Ovary (tissue), 10 donors: ENCODE measurements at places on chromosomes 12 and 14. TPM values are rescaled to one million over a fixed set of nuclear protein-coding genes. Genes with fewer than 3 reads are reported as not detected.

DPF3 gene
- 8.0 TPM for total RNA-seq

- no peak overlapping the region for H3K27ac ChIP-seq
- no peaks in the 10 kb centered on the region for H3K36me3 ChIP-seq
- H3K27me3 ChIP-seq, result no peaks in the 10 kb centered on the region
- no peak for DNase-seq
- peaks cover 3% of the 10 kb centered on the region for H3K4me1 ChIP-seq
Observed at GRCh38 chr12:51368640-51369517, 22.3 kb downstream of the GALNT6 start.

- H3K27me3 ChIP-seq, result no peaks in the 10 kb centered on the region
- no peak overlapping the region for H3K4me3 ChIP-seq
- H3K27ac ChIP-seq, result no peak overlapping the region
- peaks cover 1% of the 10 kb centered on the region for H3K4me1 ChIP-seq
- H3K36me3 ChIP-seq, result no peaks in the 10 kb centered on the region
Observed at GRCh38 chr12:32178341-32179010, 71.8 kb downstream of the BICD1 start.

DNA sequence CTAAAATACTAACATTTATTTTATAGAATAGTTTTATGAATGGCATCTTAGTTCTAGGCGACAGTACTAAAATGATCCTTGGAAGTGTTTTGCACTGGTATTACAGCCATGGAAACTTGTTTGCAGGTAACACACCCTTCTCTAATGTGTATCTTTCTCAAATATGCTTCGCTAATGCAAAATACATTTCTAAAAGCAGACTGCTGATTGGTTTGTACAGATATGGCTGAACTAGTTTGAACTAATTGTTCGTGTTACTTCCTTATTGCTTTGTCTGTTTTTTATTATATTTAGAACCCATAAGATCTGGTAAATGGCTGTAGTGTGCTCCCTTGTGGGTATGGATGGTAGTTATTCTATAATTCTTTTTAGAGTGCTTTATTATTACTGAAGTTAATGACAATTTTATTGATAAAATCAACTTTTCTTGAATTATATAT lies 53.0 kb downstream of the ATF7IP start:
- peaks cover 1% of the 10 kb centered on the region for H3K4me1 ChIP-seq
- H3K36me3 ChIP-seq, result no peaks in the 10 kb centered on the region
- no peaks in the 10 kb centered on the region for H3K27me3 ChIP-seq
- H3K4me3 ChIP-seq, result no peak overlapping the region

- H3K27me3 ChIP-seq, result no peaks in the 10 kb centered on the region
- H3K4me3 ChIP-seq, result no peak overlapping the region
- H3K27ac ChIP-seq, result no peak overlapping the region
- no peak for DNase-seq
- no peaks in the 10 kb centered on the region for H3K4me1 ChIP-seq
Observed at GRCh38 chr12:80374615-80375014, 69.4 kb upstream of the PTPRQ start.

DNA sequence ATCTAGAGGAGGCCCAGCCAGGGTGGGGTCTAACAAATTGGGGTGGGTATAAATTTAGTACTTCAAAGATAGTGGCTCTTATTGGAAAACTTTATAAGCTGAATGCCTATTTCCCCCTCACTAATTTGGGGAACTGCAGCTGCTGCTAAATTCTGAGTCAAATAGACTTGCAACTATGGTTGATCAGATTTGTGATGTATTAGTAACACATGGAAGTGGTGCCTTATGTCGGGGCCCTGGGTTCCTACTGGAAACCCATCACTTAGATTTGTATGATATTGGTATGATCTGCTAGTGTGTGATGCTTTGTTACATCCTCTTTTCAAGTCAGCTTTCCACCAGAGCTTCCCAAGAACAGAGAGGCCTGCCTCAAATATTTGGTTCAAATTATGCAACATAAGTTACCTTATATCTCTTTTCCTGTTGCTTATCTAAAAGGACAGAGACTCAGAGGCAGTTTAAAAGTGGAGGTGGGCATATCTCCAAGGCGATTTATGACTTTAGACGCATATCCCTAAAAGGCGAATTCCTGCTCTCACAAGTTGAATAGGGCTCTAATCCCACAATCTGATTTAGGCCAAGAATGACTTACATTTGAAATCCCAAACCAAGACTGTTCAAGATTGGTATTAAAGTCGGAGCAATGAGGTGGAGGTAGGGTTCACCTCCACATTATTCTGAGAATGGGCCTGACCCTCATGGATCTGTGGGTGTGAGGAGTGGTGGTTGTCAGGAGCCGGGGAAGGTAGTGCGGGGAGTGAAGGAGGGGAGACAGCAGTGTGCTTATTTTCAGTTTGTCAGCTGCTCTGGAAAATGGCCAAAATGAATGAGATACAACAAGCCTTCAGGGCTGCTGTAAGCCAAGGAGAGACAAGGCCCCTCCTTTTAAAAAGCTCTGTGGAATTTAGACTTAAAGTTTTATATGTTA lies 425.8 kb downstream of the RAD51B start:
- no peaks in the 10 kb centered on the region for H3K36me3 ChIP-seq
- DNase-seq, result peak; percentile 57
- H3K4me3 ChIP-seq, result no peak overlapping the region
- H3K4me1 ChIP-seq, result peaks cover 31% of the 10 kb centered on the region

GNS gene
- total RNA-seq, result 81.2 TPM

- DNase-seq, result no peak
- H3K4me1 ChIP-seq, result no peaks in the 10 kb centered on the region
- H3K27me3 ChIP-seq, result no peaks in the 10 kb centered on the region
- no peak overlapping the region for H3K27ac ChIP-seq
- H3K36me3 ChIP-seq, result no peaks in the 10 kb centered on the region
Observed at GRCh38 chr14:92897922-92898565, 24.9 kb upstream of the CHGA start.

DNA sequence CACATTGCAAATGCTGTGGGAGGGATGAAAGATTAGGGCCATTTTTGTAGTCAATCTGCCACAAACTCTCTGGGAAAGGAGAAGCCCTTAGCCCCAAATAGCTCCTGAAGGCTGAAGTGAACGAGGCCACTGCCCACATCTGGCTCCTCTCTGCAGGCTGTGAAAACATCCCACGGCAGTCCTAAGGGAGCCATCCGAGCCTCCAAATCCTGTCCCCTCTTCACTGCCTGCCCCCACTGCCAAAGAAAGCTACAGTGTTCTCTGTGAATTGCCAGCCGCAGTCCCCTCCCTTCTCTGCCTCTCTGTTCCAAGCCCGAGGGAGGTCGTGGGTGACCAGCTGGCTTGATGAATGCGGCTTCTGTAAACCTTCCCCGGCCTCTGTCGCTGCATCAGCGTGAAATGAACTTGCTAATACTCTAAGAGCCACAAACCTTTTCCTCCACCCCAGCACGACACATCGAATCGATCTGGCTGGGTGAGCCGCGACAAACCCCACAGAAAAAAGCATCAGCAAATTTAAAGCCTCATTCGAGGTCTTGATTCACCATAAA lies 180.7 kb upstream of the NRXN3 start:
- no peak overlapping the region for H3K27ac ChIP-seq
- no peaks in the 10 kb centered on the region for H3K4me1 ChIP-seq
- H3K36me3 ChIP-seq, result no peaks in the 10 kb centered on the region
- H3K27me3 ChIP-seq, result no peaks in the 10 kb centered on the region
- no peak for DNase-seq
- H3K4me3 ChIP-seq, result no peak overlapping the region

KCNC2 gene
- total RNA-seq, result not detected

TCL1B gene
- not detected for total RNA-seq
